ENCODE measurements at places on chromosomes 3 and 15.

DNA sequence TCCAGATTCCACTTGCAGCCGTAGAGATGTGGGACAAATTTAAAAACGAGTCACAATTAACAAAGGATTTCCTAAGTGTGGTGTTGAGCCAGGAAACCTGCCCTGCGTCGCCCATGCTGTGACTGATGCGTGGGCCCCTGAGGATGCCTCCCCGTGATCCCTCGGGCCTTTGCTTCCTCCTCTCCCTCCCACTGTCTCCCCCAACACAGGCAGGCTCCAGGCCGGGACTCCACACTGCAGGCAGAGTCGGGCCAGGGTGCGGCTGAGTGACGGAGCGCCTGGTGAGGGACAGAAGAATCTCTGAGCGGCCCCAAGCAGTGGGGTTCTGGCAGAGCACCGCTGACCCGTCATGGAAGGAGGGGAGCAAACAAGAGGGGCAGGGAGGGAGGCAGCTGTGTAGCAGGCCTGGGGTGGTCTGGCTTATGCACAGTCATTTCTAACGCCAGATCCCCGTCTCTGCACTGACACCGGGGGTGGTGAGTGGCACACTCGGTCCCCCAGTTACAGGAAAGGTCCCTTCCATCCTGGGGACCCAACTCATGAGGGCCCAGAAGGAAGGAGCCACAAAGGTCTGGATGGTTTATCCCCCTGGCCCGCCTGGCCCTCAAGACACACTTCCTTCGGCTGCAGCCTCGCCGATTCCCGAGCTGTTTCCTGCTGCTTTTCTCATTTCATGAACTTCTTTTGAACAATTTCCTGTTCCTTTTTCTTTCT is 91.0 kb downstream of the XXYLT1 start:
- no peak for DNase-seq

DNA sequence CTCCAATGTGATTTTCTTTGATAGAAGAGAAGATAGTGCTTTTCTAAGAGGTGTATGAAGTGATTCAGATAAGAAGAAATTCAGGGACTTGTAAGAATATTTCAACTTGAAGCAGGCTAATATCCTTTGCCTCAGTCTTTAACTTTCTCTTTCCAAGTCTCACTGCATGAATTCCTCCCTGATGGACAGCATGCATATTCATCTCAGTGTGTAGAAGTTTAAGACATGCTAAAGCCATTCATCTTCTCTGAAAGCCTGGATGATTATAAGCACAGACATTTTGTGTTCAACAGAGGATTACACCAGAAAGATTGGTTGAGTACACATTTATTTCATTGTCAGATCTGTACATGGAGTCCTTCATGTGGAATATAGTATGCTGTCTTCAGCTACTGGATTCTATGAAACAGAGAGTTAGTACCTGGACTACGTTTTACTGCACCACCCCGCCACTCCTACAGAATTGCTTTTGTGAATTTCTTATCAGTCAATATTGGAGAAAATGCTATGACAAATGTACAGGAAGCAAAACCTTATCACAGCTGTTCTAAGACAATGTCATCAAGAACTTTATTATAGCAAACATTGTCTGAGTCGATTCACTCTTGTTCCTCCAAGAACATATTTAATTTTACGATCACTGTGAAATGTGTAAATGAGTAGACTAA is 1346.1 kb downstream of the OTOL1 start:
- no peak for DNase-seq

DNA sequence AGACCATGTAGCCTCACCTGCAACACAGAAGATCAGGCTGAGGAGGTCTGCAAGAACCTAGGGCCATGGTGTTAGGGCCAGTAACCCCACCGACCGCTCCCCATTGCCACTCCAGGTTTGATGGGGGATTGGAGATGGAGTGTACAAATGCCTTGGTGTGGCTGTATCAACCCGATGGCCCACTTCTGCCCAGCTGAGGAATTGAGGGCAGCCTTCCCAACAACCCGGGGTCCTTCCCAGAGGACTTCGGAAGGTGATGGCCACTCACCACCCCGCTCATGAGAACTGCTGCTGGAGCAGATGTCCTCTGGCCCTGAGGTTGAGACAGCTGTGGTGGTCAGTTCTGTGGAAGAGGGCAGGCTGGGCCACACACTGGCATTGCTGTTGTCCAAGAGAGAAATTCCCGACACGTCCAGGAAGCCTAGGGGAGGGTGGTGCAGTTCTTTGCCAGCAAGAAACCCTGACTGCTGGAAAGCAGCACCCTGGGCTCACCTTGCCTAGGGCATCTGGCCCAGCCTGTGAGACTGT is 8.9 kb downstream of the GORASP1 start:
- DNase-seq, result no peak

GRCh38 chr15:82549199-82549665 is 9.0 kb upstream of the RPS17 start:
- DNase-seq, result no peak

GRCh38 chr3:111619833-111620232 is 24.7 kb upstream of the ZBED2 start:
- DNase-seq, result no peak

- no peak for DNase-seq
Measured at GRCh38 chr3:155646669-155647068, 98.2 kb downstream of the PLCH1 start.

GRCh38 chr3:29544701-29545363 is 264.0 kb downstream of the RBMS3 start:
- DNase-seq, result no peak

DNA sequence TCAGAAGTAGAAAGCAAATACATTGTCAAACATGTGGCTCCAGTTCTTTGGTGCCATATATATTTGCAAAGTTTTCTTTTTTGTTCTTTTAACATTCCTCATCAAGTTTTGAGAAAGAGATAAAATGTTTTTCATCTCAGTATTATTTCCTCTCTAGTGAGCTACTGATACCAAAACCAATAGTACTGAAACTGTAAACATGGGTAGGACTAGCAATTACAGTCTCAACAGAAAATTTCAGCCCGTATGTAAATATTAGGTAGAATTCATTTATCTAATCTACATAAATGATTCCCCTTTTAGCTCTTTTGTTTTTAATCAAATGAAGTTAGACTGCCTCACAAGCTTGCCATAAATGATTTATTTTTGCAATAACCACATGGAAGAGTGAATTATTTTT is 21.4 kb downstream of the SECISBP2L start:
- DNase-seq, result no peak
